AG08396 (cell line): ENCODE measurements at places on chromosomes 7 and 10.

DNA sequence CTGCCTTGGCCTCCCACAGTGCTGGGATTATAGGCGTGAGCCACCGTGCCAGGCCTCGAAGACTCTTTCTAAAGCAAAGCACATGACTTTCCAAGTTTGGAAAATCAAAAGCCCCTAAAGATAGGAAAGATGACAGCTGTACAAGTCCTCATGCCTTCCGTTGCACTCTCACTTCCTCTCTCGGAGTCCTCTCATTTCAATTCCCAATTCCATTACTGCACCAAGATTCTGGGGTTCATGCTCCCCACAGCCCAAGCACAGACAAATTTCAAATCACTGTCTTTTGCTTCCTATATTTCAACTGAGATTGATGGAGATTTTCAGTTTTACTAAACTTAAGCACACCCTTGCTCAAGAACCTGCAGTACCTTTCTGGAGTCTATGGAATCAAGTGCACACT is 10.9 kb upstream of the PLAU start:
- DNase-seq: no peak

GRCh38 chr7:71251706-71252105 is 119.8 kb downstream of the GALNT17 start:
- no peak for DNase-seq

DNA sequence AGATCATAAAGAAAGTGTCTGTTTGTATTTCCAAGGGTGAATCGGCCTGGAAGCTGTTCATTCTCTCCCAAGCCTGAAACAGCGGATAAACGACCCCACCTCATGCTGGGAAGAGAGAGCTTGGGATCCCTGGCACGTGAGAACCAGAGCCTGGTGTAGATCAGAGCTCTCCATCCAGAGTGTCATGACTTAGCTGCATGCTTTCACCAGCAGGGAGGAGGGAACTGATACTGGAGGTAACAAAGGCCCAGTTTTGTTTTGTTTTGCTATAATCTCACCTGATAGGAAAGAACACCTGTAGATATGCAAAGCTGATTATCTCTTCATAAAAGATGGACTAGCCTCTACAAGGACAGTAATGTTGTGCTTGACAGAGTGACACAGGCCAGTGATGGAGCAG is 236.6 kb downstream of the POM121L12 start:
- DNase-seq: no peak

- DNase-seq: no peak
Measured at GRCh38 chr7:46881507-46882127, 700.3 kb downstream of the TNS3 start.

DNA sequence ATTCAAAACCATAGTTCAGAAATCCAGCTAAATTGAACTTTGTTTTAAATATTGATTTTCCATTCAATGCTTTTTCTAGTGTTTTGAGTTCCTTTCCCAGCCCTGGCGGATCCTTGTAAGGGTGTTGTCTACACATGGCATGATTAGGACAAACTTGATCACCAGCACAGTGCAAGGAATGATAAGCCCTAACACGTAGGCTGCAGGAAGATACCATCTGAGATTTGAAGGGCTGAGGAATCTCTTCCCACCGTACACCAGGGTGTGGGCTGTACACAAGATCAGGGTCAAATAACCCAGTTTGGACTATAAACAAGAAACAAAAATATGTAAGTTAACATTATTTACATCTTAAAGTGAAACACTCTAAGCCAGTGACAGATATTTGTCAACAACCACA is 27.4 kb downstream of the STEAP4 start:
- DNase-seq: no peak

- DNase-seq: no peak
Measured at GRCh38 chr10:79203014-79203644, 134.4 kb downstream of the ZMIZ1 start.

- no peak for DNase-seq
Measured at GRCh38 chr10:129952378-129953118, 11.5 kb downstream of the EBF3 start.

DNA sequence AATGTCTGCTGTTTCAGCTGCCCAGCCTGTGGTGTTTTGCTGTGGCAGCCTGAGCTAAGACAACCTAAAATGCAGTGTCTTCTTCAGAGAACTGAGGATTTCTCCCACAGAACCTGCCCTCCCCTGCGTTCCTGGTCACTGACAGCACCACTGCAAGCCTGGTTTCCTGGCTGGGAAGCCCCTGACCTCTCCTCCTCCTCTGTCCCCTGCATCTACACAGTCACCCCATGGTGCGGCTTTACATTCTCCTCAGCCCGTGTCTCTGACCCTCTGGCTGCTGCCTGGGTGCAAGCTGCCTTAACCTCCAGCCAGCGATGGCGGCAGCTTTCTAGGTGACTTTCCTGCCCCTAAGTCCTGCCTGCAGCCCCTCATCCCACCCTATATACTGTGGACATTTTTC is 337.3 kb upstream of the ZNF32 start:
- DNase-seq: no peak

GRCh38 chr7:106425017-106425719 is 140.4 kb upstream of the NAMPT start:
- peak; percentile 80 for DNase-seq

DNA sequence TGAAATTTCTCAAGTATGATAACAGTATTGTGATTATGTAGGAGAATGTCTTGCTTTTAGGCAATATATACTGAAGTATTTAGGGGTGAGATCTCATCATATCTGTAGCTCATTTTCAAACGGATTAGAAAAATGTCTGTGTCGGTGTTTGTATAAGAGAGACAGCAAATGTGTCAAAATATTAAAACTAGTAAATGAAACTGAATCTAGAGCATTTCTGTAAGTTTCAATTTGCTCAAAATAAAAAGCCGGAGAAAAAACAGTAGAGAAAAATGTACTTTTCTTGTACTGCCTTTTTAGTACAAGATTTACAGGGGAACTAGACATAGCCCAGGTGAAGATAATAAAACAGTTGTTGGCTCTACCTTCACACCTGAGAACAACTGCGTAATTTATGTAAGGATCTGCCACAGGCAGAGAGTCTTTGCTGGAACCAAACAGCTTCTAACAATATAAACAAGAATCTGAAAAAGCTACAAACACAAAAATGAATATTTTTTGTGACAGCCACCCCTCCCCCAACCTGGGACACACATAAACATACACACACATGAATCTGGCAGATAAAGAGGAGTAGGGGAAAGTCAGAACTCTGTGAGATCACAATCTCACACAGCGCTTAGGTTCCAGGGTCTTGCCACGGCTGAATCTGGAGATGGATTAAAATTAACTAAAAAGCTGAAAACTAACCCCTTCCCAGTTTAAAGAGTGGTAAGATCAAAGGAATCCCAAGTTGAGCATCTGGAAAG is 153.3 kb downstream of the AVL9 start:
- no peak for DNase-seq

DNA sequence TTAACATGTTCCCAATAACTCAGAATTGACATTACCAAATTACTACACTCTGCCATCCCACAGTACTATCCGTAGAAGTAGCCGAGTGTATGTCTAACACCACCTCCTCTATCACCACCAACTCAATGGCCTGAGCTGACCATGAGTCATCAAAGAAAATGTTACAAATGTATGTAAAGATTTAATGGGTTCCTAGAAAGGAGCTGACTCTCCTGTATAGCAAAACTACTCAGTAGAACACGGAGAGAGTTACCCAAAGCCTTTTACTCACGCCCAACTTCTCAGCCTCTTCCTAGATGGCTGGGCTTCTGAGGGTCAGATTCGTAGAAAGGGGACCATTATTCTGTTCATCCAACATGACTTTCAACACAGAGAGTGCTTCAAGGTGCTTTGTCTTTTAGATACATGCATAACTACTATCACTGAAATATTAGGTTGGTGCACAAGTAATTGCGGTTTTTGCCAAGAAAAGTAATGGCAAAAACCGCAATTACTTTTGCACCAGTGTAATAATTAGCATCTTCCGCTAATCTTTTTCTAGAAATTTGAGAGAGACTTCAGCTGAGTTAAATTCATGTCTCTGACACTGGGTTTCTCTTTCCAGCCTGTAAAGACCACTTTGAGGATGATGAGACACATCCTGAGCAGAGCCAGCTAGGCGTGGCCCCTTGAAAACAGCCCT is 24.0 kb upstream of the NANOS1 start:
- no peak for DNase-seq

DNA sequence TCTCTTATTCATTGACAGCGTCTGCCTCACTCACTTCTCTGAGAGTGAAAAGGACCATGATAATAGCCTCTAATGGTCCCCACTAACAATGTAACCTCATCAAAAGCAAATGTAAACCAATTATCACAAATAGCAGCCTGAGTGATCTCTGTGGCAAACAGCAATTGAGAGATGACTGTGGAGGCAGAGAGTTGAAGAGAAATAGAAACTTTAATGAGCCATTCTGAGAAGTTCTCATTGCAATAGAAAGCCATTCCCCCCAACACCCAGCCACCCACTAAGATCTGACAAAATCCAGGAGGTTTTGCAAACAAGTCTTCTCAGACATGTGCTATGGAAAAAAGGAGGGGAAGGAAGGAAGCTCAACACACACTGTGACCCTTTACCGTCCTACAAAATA is 44.2 kb upstream of the RNF148 start:
- DNase-seq: no peak

DNA sequence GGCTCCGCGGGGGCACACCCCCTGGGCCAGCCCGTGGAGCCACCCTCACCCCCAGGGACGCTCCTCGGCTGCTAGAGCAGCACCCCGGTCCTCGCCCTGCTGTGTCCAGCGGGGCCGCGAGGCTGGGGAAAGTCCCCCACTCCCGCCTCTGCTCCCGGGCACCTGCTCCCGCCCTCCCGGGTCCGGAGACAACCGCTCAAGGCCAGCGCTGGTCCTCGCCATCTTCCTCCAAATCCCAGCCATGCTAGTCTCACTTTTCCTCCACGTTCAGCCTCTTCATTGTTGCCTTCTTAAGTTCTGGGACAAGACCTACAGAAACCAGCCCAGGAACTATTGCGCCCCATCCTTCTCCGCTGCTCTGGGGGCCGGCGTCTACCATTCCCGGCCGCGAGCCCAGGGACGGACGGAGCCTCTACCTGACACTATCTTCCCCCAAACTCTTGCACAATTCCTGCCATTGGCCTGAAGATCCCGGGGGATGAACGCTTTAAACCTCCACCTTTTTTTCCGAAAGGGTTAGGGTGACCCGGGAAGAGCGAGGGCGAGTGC is 4.8 kb upstream of the KCP start:
- no peak for DNase-seq

DNA sequence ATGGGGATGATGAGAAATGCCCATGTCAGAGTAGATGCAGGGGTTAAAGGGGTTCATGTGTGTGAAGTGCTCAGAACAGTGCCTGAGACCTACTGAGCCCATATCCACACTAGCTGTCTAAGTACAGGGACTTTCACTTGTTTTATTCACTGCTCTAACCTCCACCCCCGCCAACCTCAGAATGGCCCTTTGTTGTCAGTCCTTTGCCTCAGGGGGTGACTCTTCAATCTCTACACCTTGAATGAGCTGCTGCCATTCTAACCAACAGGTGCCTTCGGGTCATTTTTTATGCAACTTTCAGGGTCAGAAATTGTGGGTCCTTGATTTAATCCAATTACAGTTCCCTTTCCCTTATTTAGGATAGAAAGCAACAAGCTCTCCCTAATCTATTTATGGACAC is 26.2 kb downstream of the VSTM4 start:
- no peak for DNase-seq

DNA sequence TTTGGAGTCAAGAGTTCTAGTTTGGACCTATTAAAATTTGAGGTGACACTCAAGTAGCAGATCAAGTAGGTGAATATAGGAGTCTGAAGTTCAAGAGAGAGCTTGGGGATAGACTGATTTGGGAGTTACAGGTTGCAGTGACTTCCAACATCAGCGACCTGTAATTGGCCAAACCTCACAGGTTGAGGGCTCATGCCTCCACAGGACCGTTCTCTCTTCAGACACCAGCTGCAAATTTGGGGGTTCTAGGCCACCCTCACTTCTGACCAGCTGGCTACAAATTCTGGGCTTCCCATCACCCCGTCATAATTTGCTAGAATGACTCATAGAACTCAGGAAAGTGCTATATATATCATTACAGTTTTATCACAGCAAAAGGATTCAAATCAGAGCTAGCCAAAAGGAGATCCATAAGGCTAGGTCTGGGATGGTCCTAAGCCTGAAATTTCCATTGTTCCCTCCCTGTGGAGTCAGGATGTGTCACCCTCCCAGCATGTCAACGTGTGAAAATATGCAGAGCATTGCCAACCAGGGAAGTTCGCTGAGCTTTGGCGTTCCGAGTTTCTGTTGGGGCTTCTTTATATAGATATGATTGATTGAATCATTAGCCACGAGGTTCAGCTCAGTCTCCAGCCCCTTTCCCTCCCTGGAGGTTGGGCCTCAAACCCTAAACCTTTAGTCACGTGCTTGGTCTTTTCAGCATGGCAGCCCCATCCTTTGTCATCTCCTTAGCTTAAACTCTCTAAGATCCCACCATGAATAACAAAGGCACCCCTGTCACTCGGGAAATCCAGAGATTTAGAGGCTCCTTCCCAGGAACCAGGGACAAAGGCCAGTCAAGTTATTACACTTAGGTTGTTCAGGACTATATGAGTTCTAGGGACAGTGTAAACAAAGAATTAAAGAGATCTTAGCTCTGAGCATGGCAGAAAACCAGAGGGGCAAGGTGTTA is 20.7 kb upstream of the ZNF212 start:
- DNase-seq: no peak

DNA sequence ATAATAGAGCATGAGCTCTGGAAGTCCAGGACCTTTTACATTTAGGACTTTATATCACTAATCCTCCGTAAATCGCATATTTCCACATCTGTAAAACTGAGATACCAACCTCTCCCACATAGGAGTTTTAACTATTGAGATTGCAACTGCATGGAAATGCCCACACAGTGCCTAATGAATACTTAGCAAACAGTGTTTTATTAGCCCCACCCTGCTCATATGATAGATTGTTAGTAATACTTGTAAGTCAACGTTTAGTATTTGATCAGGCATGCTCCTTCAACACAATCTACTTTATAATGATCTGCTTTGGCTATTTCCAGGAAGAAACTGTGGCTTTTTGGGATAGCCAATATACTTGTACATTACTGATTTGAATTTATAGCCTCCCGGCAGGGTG is 8.5 kb downstream of the PDZD8 start:
- no peak for DNase-seq

DNA sequence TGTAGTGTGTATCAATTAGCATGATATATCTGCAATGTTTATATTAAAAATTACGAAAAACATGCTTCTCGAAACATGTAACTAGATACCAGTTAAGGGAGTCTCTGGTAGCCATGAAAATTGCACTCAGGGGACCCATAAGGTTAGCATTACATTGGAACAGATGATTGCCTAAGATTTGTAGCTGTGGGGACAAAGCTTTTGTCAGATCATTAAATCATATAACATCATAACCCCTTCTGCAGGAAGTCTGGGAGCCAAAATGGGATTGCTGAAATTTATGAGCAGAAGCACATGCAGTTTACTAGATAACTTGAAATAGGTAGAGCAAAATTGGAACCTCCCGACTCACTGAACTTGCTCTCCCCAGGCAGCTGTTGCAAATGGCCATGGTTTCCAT is 235.0 kb upstream of the IGFBP3 start:
- DNase-seq: no peak

DNA sequence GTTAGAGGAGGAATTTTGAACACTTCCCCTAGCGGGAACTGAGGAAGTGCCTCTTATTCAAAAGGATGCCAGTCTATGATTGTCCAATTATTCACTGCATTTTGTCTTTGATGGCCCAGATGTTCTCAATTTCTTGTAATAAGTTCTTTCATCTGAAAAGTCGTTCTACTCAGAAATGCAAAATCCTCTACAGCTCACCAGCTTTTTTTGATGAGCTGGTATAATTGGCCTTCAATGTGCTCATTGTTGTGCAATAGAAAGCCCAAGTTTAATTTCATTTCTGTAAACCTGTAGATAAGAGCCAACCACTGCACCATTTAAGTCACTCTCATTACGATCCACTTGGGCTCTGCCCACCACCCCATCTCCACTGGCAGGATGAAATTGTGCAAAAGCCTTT is 978.7 kb upstream of the AUTS2 start:
- DNase-seq: no peak
